ENCODE measurements at places on chromosomes 12 and 14.

GRCh38 chr14:92890830-92891588 is 31.9 kb upstream of the CHGA start:
- no peak for DNase-seq

DNA sequence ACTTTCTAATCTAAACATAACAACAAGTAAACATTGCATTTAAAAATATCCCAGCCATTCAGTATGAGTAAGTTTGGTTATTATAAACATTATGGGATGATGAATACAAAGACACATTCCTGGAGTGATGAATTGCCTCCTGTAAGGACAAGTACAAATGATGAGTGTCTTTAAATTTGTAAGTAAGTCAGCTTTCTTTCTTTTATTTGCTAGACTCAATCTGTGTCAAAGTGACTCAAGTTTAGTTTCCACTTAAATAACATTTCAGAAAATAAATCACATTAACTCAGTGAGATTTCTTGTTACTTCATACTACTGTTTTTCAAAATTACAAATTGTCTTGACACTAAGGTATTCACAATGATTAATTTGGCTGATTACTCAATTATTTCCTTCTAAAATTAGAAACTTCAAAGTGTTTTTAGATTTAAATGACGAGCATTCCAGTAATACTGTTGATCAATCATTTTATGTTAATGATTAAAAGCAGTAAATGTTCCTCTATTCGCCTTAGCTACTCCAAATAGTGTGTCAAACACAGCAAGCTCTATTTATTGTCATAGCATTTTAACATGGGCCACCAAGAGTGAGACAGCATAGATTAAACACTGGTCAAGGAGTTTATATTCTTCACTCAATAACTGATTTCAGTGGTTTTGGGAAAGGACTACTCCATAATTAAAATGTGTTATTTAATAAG is 658.0 kb upstream of the MDGA2 start:
- no peak for DNase-seq

DNA sequence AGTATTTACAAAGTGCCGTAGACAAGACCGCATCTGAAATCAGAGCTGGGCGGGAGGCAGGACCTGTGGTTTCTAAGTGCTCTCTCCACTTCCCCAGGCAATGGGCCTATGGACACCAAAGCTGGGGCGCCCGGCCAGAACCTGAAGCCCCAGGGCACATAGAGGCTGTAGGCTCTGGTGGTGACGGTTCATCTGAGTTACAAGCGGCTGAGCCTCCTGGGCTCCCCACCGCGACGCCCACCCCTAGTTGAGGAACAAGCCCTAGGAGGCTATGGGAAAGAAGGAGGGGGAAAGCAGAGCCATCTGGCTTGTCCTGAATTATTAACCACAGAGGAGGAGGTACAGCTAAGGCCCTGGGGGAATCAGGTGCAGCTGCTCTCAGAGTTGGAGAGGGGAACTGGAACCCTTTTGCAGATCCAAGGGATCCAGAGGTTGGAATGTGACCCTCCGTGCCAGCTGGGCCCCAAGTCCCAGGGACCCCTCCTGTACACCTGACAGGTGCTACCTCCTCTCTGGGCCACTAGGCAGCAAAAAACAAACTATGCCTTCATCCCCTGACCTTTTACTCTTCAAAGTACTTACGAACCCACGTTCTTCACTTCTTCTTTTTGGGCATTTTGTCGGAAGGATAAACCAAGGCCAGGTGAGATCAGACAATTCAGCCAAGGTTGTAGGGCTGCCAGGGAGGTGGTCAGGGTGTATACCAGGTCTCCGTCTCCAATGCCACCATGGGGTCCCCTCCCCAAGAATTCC is 77.2 kb downstream of the ARL6IP4 start:
- no peak for DNase-seq

DNA sequence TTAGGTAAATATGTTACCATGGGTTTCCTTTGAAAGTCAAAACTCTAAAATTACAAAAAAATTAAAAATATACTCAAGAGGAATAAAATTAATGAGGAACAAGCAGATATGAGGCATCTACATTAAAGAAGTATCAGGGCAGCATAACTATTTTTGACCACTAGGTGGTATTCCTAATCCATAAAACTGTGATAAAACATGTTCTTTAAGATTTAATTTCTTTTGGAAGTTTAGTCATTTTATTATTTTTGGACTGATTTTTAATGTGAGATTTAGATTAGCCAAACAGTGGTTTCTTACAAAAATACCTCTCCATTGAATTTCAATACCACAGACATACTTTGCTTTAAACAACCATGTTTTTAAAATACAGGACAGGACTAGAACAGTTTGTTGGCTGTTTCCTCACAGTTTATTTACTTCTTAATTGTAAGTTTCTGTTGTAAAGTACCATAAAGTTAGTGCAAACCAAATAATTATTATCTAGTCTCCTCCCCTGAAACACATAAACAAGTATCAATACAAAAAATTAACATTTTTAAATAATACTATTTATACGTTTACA is 49.8 kb downstream of the NTS start:
- DNase-seq = no peak

DNA sequence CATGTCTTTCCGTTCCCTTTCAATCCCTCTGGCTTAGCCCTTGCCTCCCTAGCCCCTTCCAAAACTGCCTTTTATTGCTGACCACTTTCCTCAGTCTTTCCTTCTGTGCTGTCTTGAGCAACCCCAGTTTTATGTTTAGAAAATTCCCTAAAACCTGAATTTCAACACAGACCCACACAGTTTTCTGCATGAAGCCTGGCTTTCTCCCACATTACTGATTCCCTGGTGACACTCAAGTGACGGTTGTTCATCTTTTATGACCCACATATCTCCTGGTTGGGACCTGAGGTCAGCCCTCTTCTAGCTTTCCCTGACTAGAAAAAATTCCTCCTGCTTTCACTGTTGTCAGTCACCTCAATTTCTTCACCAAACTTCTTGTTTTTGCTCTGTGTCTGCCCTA is 21.0 kb downstream of the FGD4 start:
- DNase-seq = no peak

DNA sequence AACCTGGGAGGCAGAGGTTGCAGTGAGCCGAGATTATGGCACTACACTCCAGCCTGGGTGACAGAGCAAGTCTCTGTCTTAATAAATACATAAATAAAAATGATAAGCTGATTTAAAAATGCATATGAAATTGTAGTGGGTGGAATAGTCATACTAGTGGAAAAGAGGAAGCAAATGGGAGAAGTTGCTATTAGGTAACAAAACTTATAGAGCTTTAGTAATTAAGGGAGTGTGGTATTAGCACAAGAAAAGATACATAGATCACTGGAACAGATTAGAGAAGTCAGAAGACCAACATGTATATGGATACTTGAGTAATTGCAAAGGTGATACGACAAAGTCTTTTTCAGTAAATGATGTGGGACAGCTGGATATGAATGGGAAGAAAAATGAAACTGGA is 26.5 kb downstream of the TECPR2 start:
- no peak for DNase-seq

- DNase-seq = no peak
These were observed 17.2 kb downstream of the NT5DC3 start for GRCh38 chr12:103823871-103824270.

- DNase-seq = no peak
These were observed 13.3 kb upstream of the RERG start for GRCh38 chr12:15234508-15234907.

DNA sequence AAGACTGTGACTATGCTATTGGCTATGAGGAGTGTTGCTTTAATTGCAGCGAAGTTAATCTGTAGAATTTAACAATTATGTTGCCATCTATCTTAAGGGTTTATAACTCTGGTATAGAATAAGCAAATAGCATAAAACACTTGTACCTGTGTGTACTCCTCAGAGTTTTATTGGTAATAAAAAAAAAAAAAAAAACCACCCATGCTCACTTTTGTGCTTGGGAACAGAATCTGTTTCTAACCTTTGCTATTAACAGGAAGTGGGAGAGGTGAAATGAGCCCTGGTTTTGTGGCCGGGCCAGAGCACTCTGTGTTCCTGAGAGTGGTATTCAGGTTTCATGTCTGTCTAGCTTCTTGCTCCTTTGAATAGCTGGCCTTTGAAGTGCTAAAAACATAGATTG is 53.1 kb downstream of the PDE3A start:
- DNase-seq = no peak

GRCh38 chr12:76698966-76699365 is 64.9 kb upstream of the ZDHHC17 start:
- no peak for DNase-seq

DNA sequence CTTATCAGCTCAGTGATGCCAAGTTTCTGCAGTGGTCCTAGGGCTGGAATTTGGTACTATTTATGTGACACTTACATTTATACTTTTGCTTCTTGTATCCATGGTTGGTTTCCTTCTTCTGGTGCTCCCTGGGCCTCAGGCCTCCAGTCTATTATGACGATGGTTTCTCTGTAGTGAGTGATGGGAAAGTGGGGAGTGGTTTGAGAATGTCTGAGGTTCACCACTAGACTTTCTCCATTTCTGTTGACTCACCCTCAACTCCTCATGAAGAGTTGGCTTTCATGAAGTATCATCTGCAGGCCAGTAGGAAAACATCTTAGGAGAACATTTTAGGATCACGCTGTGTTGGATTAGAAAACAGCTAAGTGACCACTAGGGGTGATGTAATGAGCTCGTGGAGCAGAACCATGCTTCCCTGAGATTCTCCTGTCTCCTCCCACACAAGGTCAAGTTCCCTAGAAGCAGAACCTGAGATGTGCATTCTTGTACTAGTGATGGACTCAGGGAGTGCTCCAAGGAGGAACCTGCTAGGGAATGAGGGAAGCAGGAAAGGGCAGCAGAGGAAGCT is 32.1 kb downstream of the RPH3A start:
- no peak for DNase-seq

GRCh38 chr14:60455875-60456274 is 30.0 kb downstream of the C14orf39 start:
- DNase-seq = no peak

DNA sequence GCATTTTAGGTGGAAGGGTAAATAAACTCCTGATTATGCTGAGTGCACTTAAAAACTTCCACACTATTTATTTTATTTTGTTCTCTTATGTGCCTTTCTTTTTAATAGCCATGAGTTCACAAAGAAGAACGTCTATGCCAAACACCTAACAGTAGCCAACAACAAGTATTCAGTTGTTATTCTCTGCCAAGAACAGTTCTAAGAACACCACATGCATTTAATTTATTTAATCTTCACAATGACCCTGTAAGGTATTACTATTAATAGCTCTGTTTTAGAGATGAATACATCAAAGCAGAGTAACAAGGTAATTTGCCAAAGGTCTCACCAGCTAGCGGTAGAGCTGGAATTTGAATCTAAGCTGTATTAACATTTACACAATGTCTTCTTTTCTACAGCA is 240.1 kb downstream of the ALG10B start:
- DNase-seq = no peak

GRCh38 chr14:74019408-74020137 is 424 bp downstream of the BBOF1 start:
- DNase-seq = no peak

DNA sequence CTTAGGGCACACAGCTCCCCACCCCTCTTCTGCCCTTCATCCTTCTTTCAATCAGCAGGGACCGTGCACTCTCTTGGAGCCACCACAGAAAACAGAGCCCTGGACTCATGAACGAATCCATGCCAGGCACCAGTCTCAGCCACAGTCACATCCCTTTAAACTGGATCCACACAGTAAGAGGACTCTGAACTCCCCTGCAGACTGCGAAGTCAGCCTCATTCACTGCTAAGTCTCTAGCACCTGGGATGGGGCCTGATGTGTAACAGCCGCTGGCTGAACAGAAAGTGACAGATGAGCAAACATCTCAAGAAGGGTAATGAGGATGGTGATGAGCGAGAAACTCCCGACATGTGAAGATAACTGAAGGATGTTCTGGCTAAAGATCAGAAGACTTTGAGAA is 45.8 kb upstream of the IQSEC3 start:
- no peak for DNase-seq
